DMS153 (cell line): ENCODE measurements at places on chromosomes 6 and 20.

- DNase-seq: no peak
These were observed 248.0 kb downstream of the CDC5L start for GRCh38 chr6:44635486-44635885.

- no peak for DNase-seq
These were observed 234.1 kb downstream of the CDH26 start for GRCh38 chr20:60192326-60192725.

DNA sequence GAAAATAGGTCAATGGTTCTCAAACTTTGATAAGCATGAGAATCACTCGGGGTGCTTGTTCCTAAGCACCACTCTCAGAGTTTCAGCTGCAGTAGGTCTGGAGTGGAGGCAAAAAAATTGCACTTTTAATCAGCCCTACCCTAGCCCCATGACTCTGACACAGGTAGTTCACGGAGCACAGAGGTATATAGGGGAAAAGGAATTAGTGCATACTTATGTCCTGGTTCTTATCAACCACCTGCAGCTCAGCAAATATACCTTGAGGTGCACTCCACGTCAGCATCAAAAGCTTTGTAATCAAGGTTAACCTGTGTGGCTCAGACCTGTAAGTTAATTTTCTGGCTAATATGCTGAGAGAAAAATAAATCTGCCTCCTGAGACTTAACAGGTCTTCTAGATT lies 138.8 kb upstream of the HMGN3 start:
- peak; percentile 53 for DNase-seq

GRCh38 chr6:128149796-128150195 lies 248.9 kb upstream of the THEMIS start:
- no peak for DNase-seq

DNA sequence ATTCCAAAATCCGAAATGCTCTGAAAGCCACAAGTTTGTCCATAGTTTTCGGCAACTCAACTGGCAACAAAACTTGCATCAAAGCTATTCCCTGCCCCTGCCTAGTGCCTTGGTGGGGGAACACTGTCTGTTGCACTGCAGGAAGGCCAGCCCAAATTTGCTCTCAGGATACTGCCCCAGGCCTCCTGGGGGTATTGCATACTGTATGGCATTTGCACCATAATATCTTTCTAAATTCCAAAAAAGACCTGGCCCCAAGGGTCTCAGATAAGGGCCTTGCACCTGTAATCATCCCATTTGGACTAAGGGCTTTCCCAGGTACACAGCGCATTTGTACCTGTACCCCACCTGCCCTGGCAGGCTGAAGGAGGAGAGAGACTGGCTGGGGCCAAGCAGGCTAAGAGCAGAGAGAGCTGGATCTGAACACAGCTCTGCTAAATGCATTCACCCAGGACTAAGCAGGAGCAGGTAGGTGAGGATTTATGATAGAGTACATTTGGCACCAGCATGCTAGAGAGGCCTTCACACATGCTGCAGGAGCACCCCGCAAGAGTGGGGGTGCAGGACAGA lies 4.0 kb upstream of the GRM4 start:
- DNase-seq: no peak

DNA sequence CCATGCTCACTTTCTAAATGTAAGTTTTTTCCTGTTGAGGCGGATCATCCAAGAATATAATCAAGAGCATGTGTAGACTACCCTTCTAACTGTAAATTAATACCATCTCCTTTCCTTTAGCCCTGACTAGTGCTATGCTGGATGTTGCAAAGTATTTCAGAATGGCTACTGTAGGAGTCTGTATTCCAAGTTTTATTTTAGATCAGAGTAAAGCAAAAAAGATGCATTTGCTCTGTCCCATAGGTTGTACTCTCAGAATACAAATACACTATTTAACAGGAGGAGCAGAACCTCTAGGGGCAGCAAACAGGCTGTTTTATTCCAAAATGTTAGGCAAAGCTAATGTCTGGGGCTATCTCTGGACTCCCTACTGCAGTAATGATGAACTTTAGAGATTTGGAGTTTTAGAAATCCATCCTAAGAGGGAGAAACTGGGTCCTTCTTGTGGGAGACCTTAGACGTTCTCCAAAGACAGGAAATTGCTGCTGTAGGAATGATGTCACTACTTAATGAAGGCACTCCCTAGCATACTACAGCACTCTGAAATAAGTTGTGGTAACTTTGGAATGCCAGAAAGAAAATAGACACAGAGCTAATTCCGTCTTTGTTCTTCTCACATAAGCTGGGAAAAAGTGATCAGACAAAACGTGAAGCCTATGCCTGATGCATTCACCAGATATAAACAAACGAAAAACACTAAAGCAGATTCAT lies 392.4 kb upstream of the HS3ST5 start:
- DNase-seq: no peak

DNA sequence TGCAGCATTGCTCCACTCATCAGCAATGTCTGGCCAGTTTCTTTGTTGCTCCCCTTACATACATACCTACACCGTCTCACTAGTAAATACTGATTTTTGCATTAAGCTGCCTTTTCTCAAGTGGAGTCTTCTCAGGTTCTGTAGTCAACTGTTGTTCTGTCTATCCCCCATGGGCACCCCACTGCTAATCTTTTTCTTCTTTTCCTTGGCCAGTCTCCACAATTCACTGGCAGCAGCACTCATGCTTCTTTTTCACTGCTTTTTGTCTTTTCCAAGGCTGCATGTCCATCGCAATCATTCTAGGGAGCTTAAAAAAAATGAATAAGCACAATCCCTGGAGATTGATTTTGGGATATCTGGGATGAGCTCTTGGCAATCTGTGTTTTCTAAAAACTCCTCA lies 10.3 kb upstream of the ERVFRD-1 start:
- DNase-seq: no peak

GRCh38 chr20:50182346-50182745 lies 8.3 kb upstream of the CEBPB start:
- DNase-seq: no peak

DNA sequence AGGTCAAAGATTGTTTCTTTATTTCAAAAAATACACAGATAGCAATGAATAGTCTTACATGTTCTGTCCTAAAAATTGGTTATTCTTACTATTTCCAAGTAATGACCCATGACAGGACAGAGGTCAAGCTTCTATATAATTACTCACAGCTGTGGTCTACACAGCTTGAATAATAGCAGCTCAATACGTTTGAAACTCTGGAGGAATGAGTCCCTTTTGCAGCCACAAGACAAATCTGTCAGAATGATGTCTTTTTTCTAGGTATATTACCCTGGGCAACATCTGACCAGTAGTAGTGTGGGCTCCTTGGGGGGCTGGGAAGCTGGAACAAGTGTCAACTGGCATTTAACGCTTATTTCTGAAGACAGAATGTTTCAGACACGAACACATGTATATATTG lies 84.9 kb upstream of the HTR1B start:
- DNase-seq: no peak

GRCh38 chr20:51596668-51597388 lies 54.3 kb upstream of the NFATC2 start:
- no peak for DNase-seq

GRCh38 chr6:17165383-17165782 lies 63.5 kb downstream of the STMND1 start:
- DNase-seq: no peak

DNA sequence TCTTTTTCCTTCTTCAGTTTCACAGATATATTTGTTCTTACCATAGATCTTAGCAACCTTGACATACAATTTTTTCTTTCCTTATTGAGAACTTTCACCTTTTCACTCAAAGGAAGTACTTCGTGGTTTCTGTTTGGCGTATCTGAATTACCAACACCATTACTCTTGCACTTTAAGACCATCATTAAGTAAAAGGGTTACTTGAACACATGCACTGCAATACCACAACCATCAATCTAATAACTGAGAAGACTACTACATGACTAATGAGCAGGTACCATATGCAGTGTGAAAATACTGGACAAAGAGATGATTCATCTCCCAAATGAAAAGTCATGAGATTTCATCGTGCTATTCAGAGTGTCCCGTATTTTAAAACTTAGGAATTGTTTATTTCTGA lies 21.7 kb upstream of the SENP6 start:
- no peak for DNase-seq

GRCh38 chr6:110876170-110876773 lies 1.7 kb downstream of the AMD1 start:
- DNase-seq: peak; percentile 75

DNA sequence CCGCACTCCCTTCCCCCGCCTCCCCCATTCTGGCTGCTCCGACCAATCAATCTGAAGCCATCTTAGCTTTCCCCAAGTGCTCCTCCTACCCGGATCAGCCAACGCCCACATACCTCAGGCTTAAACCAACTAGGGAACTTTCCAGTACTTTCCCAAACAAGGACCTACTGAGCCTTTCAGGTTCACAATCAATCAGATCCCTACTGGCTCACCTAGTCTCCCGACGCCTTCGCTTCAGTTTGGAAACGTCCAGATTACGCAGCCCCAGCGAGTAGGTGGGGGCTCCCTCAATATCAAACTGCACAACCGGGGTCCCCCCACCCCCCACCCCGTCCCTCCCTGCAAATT lies 432 bp downstream of the HSPA1L start:
- DNase-seq: peak; percentile 94
